ENCODE measurements at places on chromosomes 5 and 9.

GRCh38 chr5:1280177-1281037 is 14.5 kb downstream of the TERT start:
- DNase-seq = no peak

DNA sequence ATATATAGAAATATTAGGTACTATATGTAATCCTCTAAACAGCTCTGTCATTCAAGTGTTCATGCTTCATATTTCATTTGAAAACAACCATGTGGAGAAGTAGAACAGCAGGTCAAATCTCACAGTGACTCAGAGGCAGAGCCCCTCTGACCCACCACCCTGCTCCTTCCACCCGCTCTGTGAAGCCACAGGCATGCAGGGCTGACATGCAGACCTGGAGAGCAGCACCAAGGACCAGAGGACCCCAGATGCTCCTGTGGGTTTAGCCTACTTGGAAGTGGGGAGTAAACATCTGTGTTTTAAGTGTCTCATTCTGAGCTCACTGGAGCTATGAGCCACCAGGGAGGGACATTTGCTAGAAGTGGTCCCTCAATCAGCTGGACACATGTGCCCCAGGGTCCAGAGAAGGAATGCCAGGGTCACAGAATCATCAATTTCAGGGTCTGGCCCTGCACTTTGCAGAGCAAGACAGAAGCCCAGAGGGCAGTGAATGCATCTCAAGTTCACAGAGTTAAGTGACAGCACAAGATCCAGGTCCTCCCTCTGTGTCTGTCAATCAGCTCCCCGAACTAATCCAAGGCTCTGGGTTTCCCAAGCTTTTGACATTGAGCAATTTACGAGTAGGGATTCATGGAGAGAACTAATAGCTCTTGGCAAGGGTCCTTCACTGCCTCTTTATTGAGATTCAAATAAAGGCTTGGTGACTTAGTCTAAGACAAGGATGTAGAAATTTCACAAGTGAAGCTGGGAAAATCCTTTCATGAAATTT is 441.1 kb downstream of the SEMA5A start:
- DNase-seq = no peak

GRCh38 chr5:24444414-24444813 is 200.4 kb downstream of the CDH10 start:
- no peak for DNase-seq

DNA sequence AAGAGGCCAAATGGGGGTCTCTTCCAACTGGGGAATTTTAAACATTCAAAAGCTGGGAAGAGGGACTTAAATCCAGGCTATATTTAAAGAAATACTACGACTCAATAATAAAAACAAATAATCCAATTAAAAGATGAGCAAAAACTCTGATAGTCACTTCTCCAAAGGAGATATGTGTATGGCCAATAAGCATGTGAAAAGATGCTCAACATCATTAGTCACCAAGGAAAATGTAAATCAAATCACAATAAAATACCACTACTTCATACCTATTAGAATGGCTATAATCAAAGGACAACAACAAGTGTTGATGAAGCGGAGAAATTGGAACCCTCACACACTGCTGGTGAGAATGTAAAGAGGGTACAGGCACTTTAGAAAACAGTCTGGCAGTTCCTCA is 130.4 kb downstream of the CDK5RAP2 start:
- DNase-seq = no peak

GRCh38 chr9:127021664-127022363 is 100.6 kb downstream of the ANGPTL2 start:
- DNase-seq = no peak

DNA sequence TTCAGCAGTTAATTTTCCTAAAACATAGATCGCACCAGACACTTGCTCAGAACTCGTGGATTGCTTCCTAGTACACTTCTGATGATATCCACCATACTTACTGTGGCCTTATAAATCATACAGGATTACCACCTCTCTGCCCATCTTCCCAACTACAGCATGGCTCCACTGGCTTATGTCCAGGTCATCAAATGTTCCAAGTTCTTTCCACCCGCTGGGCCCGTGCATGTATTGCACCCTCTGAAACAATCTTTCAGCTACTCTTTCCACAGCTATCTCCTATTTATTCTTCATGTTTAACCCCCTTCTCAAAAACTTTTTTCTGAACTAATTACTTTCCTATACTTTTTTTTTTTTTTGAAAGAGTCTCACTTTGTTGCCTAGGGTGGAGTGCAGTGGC is 18.5 kb downstream of the FBXW2 start:
- no peak for DNase-seq

DNA sequence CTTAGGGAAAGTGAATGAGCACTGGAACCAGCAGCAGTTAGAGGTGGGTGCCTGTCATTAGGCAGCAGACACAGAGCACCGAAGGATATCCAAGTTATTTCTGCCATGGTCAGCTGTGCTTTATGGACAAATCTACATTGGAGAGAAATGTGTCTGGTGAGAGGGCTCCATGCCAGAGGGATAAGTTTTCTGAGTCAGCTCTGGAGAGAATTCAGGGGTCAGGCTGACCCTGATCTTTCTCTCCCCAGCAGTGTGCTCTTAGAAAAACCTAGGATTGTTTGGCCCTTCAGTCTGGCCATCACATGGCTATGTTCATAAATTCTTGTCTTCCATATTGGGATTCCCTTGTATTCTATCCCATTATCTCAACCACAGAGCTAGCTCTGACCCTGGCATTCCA is 8.9 kb upstream of the IL17B start:
- no peak for DNase-seq

DNA sequence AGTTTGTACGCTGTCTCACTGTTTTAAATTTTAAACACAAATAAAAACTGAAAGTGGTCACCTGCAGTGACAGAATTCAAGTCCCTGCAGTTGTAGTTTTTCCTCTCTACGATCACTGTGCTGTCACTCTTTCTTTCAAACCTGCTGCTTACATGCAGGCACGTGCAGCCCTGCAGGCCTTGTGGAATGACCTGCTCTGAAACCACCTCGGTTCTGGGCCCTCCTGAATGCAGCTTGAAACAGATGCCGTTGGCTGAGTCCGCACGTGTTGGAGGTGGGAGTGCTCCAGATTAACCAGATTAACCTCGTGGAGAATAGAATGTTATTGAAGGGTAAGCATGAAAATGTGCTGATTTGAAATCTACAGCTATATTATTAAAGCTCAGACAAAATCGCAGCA is 126.0 kb upstream of the ERCC6L2 start:
- no peak for DNase-seq

- DNase-seq = no peak
Observed at GRCh38 chr5:131685516-131686171, 50.6 kb upstream of the RAPGEF6 start.

- no peak for DNase-seq
Observed at GRCh38 chr9:88583901-88584596, 49.1 kb downstream of the NXNL2 start.

- DNase-seq = peak; percentile 77
Observed at GRCh38 chr5:178204935-178205748, 809 bp downstream of the HNRNPAB start.

DNA sequence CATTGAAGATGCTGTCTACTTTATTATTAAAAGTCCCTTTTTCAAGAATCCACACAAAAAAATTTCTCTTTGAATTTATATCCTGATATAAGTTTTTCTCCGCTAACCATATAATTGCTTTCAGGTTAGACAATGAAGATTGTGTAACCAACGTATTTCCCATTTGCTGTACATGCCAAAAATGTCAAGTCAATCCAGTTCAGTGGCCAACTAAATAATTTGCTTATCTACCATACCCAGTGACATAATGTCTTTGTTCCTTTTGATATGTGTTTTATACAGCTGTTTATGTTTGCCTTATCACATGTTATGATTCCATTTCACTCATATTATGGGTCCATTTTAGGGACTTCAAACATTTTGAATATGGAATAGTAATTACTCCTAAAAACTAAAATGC is 349.9 kb downstream of the EFNA5 start:
- DNase-seq = no peak

DNA sequence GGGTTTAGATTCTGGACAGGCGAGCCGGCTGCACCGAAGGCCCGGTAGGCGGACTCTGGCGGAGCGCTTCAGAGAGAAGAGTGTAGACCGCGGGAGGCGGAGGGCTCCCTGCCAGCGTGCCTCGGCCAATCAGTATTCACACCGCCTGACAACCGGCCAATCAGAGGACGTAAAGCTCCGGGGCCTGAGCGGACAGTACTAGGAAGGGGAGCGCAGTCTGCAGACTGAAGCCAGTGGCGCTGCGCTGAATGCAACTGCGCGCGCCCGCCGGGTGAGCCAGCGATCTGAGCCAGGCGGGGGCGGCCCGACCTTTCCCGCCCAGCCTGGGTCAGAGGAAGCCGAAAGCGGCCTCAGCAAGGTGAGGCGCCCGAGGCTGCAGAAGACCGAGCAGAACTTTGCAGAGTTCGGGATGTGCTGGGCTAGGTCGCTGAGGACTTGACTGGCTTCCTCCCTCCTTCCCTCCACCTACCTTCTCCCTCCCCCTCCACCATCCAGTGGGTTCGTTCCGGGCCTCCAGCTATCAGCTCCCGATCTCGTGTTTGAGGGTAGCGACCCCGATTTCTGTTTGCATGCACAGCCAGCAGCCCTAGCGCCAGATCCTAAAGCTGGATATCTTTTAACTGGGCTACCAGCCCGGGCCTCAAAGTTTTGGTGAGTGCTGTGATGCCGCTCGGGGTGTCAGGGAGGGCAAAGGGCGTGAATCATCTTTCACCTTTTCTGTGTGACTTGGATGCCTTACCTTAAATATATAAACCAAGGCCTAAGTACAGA is at the start of gene DMRT2:
TSS of gene DMRT2 (plus strand) at position 233 of the 771 bp plus-strand sequence. CDS start 1,257 bp downstream, outside the sequence.
- no peak for DNase-seq

GRCh38 chr5:138844812-138845513 is 30.2 kb downstream of the LRRTM2 start:
- DNase-seq = peak; percentile 23

DNA sequence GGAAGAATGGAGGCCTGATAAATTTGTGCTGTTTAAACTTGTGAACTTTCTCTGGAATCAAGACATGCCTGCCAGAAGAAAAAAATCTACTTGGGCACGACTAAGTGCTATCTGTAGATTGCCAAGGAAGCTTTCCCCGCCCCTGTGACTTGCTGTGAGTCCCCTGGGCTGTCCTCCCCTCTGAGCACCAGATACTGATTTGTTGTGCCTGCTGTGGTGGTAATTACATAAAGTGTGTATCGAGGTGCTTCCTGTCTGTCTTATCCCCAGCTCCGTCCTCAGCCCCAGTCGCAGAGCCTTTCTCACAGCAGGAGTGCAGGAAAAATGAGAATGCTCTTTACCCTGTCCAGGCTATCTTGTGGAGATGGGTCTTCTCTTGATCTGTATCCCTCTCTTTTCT is 53.9 kb downstream of the TRIO start:
- DNase-seq = no peak

DNA sequence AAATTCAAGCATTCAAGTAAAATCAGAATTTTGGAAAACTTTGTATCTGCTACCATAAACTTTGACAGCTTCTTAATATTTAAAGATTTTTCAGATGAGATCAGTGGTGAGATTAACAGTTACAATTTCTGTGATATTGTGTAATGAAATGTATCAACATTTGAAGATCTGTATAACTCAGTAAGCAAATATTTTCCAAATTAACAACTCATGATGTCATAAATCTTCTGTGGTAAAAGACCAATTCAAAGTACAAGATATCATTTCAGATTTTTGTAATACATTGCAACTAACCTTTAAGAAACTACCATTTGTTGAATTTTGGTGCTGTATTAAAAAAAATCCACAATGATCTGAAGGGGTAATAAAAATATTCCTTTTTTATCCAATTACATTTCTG is 352.2 kb downstream of the KIAA0825 start:
- DNase-seq = no peak

GRCh38 chr9:77667151-77667550 is 19.0 kb upstream of the GNA14 start:
- no peak for DNase-seq

DNA sequence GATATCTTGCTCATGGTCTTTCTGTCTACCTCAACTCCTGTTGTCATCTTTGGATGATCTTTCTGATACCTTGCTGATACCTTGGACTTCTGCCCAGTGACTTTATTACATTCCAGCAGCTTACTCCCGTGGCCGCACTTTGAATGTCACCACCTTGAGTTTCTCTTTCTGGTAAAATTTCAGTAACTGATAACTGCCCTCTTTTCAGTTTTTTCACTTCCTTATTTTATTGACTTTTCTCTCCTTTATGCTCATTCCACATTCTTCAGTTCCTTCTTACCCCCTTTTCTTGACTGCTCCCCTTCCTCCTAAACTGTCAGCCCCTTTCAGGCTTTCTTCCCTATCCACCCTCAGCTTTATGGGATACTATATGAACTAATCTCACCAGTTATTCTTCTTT is 7.0 kb upstream of the FBXO4 start:
- no peak for DNase-seq

GRCh38 chr5:51495672-51496071 is 112.4 kb downstream of the ISL1 start:
- peak; percentile 9 for DNase-seq

GRCh38 chr5:140038373-140038957 is 4.6 kb downstream of the NRG2 start:
- DNase-seq = no peak

- no peak for DNase-seq
Observed at GRCh38 chr9:132898051-132898450, 19.4 kb downstream of the SPACA9 start.

- DNase-seq = no peak
Observed at GRCh38 chr5:14241141-14241540, 98.0 kb downstream of the TRIO start.

GRCh38 chr9:121598167-121598964 is 53.1 kb upstream of the DAB2IP start:
- DNase-seq = no peak

DNA sequence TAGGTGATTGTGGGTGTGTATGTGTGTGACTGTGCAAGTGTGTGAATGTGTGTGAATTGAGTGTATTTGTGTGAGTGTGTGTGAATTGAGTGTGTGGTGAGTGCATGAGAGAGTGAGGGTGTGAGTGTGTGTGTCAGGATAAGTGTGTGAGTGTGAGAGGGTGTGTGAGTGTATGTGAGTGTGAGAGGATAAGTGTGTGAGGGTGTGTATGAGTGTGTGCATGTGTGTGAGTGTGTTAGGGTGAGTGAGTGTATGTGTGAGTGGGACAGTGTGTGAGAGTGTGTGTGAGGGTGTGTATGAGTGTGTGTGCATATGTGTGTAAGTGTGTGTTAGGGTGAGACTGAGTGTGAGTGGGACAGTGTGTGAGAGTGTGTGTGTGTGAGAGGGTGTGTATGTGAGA is 21.7 kb downstream of the GPRIN1 start:
- no peak for DNase-seq

DNA sequence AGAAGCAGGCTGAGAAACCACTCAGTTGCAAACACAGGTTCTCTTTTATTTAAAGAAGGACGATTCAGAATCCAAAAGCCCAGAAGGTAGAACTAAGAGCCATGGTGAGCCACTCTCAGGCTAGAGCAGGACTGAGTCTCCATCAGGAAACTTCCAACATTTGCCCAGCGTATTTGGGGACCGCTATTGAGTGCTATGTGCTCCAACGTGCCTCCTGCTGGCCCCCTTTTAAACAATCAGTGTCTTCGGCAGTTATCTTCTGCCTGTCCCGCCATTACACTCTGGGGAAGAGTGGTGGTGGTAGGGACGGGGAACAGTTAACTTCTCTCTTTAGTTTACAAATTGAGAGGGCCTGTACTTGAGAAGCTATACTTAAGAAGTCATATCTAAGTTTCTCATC is 78.1 kb downstream of the DENND1A start:
- DNase-seq = no peak

GRCh38 chr5:17217493-17218352 is at the start of gene BASP1:
Gene BASP1, plus strand, starts transcription at chr5:17217631. Its CDS starts 57,586 bp downstream, at chr5:17275217.
- peak; percentile 72 for DNase-seq
